Right lobe of liver (tissue), 6 donors: ENCODE measurements at places on chromosomes 3 and 15. TPM values are rescaled to one million over a fixed set of nuclear protein-coding genes. Genes with fewer than 3 reads are reported as not detected.
A peak's percentile ranks its signal among the peaks of the same experiment; 100 is the strongest.

GRCh38 chr3:72722930-72723726 is 125.1 kb downstream of the SHQ1 start:
- H3K4me3 ChIP-seq: no peak overlapping the region
- DNase-seq: no peak
- H3K36me3 ChIP-seq: no peaks in the 10 kb centered on the region
- H3K27ac ChIP-seq: no peak overlapping the region
- no peaks in the 10 kb centered on the region for H3K4me1 ChIP-seq

DNA sequence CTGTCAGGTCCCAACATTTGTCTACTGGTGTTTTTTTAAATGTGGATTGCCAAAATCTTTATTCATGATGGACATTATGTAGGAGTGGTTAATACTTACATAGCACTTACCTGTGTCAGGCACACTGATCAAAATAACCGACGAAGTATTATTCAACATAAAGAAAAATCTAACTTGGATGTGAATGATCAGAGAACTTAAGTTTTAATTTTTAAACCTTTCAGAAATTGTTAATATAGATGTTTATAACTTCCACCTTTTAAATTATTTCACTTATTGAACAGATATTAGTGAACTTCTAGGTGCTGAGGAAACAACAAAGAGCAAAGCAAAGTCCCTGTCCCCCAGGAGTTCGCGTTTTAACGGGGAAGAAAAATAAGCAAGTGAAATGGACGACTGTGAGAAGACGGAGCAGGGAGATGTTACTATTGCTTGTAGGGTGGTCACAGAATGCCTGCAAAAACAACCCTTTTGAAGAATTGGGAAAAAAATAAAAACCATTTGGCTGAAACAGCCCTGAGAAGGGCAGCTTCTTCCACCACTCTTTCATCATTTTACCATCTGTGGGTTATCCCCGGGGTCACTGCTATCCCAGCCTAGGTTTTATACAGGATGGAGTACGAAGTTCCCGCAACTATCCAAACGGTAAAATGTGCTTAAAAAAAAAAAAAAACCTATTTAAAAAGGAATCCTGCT is 915 bp upstream of the APH1B start:
- H3K4me1 ChIP-seq: no peaks in the 10 kb centered on the region
- no peaks in the 10 kb centered on the region for H3K36me3 ChIP-seq
- H3K27me3 ChIP-seq: no peaks in the 10 kb centered on the region
- H3K27ac ChIP-seq: peak overlapping the region; percentile 58
- DNase-seq: no peak
- H3K4me3 ChIP-seq: peak overlapping the region; percentile 78

GRCh38 chr3:60636846-60637245 is 614.4 kb downstream of the FHIT start:
- no peak overlapping the region for H3K27ac ChIP-seq
- no peaks in the 10 kb centered on the region for H3K27me3 ChIP-seq
- no peaks in the 10 kb centered on the region for H3K36me3 ChIP-seq

GRCh38 chr3:169662132-169662842 is 1.2 kb downstream of the MECOM start:
- no peaks in the 10 kb centered on the region for H3K36me3 ChIP-seq
- H3K4me3 ChIP-seq: peak overlapping the region; percentile 51
- DNase-seq: no peak
- no peaks in the 10 kb centered on the region for H3K4me1 ChIP-seq
- H3K27me3 ChIP-seq: peaks cover 54% of the 10 kb centered on the region
- no peak overlapping the region for H3K27ac ChIP-seq

DNA sequence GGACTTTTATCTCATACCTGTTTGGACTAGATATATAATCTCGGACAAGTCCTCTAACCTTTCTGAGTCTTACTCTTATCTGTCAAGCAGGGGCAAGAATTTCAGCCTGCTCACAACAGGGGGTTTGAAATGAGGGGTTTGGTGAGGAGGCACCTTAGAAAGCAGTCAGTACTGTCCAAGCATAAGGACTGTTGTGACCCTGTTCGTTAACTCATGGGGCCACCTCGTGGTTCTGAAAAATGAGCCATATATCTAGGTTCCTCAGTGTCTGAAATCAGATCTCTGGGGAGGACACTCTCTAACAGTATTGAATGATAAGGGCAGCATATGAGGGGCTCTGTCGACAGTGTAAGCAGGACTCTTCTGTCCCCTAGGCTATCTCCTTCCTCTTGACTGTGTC is 7.2 kb upstream of the TIMP4 start:
- no peaks in the 10 kb centered on the region for H3K27me3 ChIP-seq
- H3K36me3 ChIP-seq: no peaks in the 10 kb centered on the region
- H3K4me3 ChIP-seq: no peak overlapping the region
- H3K27ac ChIP-seq: no peak overlapping the region
- DNase-seq: no peak

The SKOR1 gene
- total RNA-seq: not detected

The GMPPB gene
- total RNA-seq: 24.3 TPM

The SNTN gene
- not detected for total RNA-seq
